Activated T-cell treated with anti-CD3 and anti-CD28 coated beads, Interleukin-2, amount 50 U/mL, for 24 hours (primary cell): ENCODE measurements at places on chromosomes 5 and 9.

GRCh38 chr5:79181419-79182022, 54.4 kb upstream of the JMY start:
- H3K4me3 ChIP-seq: no peak overlapping the region
- DNase-seq: no peak
- H3K36me3 ChIP-seq: no peaks in the 10 kb centered on the region

DNA sequence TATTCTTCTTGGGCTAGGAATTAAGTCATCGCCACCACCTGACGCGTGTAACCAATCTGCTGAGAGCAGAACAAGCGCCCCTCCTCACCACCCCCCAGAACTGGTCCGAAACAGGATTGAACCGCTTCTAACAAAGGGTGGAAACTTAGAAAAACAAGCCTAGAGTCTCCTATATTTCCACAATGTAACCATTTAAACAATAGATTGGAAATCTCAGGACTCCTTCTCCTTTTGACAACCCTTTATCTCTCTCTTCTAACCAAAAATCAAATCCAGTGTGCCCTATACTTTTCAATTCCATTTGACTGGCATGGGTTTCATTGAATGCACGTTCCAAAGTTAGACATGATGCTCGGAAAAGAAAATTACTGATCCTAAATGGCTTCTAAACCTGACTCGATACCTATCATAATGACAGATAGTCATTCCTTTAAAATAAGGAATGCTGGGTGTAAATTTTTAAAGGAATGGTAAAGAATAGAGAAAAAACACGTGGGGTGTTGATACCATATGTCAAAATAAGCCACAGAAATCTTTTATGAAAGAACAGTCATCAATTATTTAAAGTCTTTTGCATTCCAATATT, 1.2 kb downstream of the ARRDC3 start:
- peak overlapping the region; percentile 93 for H3K4me3 ChIP-seq
- peaks cover 34% of the 10 kb centered on the region for H3K4me1 ChIP-seq
- H3K27ac ChIP-seq: peak overlapping the region; percentile 99
- peak; percentile 72 for DNase-seq
- peaks cover 46% of the 10 kb centered on the region for H3K36me3 ChIP-seq

DNA sequence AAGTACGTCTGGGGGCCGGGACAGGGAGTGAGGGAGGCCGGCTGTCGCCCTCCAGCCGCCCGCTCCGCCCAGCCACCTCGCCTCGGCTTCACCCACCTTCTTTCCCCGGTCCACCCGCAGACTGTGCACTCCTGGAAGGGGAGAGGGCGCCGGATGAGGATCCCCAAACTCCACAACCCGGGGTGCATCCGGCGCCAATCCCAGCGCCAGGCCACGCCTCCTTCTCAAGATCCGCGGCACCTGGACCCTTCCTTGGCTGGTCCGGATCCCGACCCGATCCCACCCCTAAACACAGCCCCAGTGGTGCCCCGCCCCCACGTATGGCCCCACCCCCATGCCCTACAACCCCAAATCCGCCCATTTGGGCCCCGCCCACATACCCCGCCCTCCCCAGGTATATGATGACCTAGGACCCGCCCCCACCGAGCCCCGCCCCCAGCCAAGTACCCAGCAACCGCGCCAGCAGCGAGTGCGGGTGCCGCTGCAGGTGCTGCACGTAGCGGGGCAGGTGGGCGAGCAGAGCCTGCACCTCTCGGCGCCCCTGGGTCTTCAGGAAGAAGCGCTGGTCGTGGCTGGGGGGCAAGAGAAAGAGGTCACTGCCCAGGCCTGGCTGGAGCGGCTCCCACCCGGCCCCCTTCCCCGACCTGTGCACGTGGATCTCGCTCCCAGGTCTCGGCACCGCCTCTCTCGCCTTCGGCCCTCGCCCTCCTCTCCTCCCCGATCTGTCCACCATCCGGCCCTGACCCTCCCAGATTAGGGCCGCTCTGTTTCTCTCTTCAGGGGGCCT, 3.2 kb downstream of the PIP5KL1 start:
- H3K4me3 ChIP-seq: peak overlapping the region; percentile 75
- peaks cover 18% of the 10 kb centered on the region for H3K27me3 ChIP-seq
- no peaks in the 10 kb centered on the region for H3K36me3 ChIP-seq
- H3K4me1 ChIP-seq: peaks cover 36% of the 10 kb centered on the region

GRCh38 chr9:131216806-131217205, 59.5 kb downstream of the FAM78A start:
- no peak for DNase-seq
- H3K27ac ChIP-seq: peak overlapping the region; percentile 12
- H3K36me3 ChIP-seq: peaks cover 87% of the 10 kb centered on the region
- H3K4me1 ChIP-seq: peaks cover 6% of the 10 kb centered on the region
- H3K4me3 ChIP-seq: no peak overlapping the region

DNA sequence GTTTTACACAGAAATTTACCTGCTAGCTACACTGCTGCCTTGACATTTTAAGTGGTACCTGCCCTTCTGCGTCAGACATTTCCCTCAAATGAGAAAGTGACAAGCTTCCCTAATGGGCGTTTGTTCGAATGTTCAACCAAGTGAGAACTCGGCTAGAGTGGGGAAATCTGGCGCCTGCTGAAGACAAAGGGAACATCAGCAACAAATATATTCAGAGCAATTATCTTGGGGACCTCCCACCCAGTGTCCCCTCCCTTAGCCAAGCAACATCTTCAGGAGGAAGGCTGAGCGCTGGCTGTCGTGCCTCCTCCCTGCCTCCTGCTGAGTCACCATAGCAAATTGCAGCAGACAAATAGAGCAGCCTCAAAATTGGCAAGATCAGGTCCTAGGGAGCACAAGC, 57.1 kb downstream of the MFAP3 start:
- H3K4me3 ChIP-seq: no peak overlapping the region
- DNase-seq: no peak
- H3K36me3 ChIP-seq: no peaks in the 10 kb centered on the region
- no peaks in the 10 kb centered on the region for H3K4me1 ChIP-seq
- H3K27ac ChIP-seq: no peak overlapping the region
- peaks cover 17% of the 10 kb centered on the region for H3K27me3 ChIP-seq

DNA sequence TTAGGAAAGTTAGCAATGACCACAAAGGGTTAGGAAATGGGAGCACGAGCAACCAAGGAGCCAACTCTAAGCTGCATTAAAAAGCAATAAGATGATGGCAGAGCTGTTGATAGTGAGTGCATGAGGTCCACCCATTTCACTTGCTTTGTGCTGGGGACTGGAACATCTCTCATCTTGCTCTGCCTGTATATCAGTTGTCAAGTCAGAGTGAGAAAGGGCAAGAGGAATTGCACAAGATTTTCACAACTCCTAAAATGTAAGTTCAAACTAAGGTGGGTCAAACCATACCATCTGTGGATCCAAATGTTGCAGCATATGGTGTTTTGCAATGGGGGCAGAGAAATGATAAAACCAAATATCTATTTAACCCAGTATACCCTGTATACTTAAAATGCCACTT, 2.8 kb upstream of the ESM1 start:
- H3K27ac ChIP-seq: no peak overlapping the region
- no peak overlapping the region for H3K4me3 ChIP-seq
- no peaks in the 10 kb centered on the region for H3K36me3 ChIP-seq
- DNase-seq: no peak
- no peaks in the 10 kb centered on the region for H3K27me3 ChIP-seq
- H3K4me1 ChIP-seq: peaks cover 53% of the 10 kb centered on the region

DNA sequence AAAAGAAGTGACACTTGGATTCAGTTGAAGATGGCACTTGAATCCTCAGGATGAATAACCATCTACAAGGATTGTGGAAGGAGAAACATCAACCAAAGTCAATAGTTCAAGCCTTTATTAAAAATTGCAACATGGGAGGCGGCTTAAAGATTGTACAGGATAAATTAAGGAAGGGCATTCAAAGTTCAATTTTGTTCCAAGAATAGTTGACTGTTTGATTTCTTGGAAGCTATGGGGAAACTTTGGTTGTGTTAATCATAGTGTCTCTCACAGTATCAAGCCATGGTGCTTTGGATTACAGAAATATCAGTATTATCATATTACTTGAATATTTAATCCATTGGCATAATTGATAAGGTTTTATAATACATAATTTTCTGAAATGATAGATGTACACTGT, 1844.3 kb downstream of the MAT2B start:
- H3K4me1 ChIP-seq: no peaks in the 10 kb centered on the region
- H3K27me3 ChIP-seq: no peaks in the 10 kb centered on the region
- no peaks in the 10 kb centered on the region for H3K36me3 ChIP-seq
- H3K27ac ChIP-seq: no peak overlapping the region
- H3K4me3 ChIP-seq: no peak overlapping the region
- no peak for DNase-seq

DNA sequence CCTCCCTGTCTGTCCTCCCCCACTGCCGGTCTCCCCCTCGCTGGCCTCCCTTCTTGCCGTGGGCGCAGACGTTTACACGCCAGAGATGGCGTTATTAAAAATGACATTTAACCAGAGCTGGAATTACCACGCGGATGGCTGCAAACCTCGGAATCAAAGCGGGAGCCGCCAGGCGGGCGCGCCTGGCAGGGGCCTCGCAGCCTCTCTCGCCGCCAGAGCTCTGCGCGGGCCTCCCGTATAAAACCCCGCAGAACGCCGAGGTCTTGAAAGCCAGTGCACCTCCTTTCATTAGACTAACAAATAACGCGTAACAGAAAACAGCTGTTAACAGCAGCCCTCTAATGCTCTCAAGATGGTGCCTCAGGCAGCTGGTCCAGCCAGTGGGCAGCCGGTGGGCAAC, 10.2 kb downstream of the PRRX2 start:
- H3K27ac ChIP-seq: no peak overlapping the region
- peaks cover 3% of the 10 kb centered on the region for H3K4me1 ChIP-seq
- no peak for DNase-seq

GRCh38 chr9:23821375-23822181, 4.5 kb downstream of the ELAVL2 start:
- H3K4me3 ChIP-seq: no peak overlapping the region
- no peaks in the 10 kb centered on the region for H3K4me1 ChIP-seq
- H3K36me3 ChIP-seq: no peaks in the 10 kb centered on the region
- no peak for DNase-seq
- H3K27ac ChIP-seq: no peak overlapping the region

- H3K27ac ChIP-seq: no peak within 1 kb of the TSS
- no peaks in the 10 kb centered on the region for H3K4me1 ChIP-seq
- H3K27me3 ChIP-seq: peaks cover 58% of the 10 kb centered on the region
- DNase-seq: no peak
These were observed at the start of gene PCDHA6 for GRCh38 chr5:140827704-140828361. PCDHA6 (plus strand) TSS chr5:140827960; CDS start chr5:140828092, 132 bp downstream.

- no peak overlapping the region for H3K27ac ChIP-seq
- H3K27me3 ChIP-seq: no peaks in the 10 kb centered on the region
- no peak for DNase-seq
- H3K36me3 ChIP-seq: no peaks in the 10 kb centered on the region
- H3K4me3 ChIP-seq: no peak overlapping the region
These were observed 272.0 kb downstream of the PDE4D start for GRCh38 chr5:59621477-59621876.
